ENCODE measurements at places on chromosomes 1 and 21. TPM values are rescaled to one million over a fixed set of nuclear protein-coding genes. Genes with fewer than 3 reads are reported as not detected.

- no peak for DNase-seq
These were observed 64.6 kb upstream of the CLDN14 start for GRCh38 chr21:36544545-36544944.

The SMIM1 gene
- total RNA-seq: 10.2 TPM

The KRTAP6-3 gene
- total RNA-seq: not detected

The ILDR2 gene
- 1.6 TPM for total RNA-seq
